NT2/D1 (cell line): ENCODE measurements at places on chromosomes 11 and 22.

DNA sequence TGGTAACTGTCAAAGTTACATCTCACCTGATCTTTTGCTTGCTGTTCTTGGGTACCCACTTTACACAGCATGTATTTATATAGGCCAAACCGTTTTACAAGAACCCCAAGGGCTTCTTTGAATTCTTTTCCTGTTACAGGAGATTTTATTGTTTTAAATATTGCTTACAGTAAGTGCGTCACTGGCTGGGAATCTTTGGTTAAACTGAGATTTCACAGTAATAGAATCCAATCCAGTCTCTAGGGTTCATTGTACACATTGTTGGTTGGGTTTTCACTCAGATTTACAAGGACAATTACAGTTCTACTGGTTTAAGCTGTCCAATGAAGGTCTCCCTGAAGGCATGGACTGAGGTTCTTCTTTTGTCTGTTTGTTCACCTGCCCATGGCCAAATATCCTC is 171.7 kb downstream of the INSC start:
- no peak for DNase-seq

DNA sequence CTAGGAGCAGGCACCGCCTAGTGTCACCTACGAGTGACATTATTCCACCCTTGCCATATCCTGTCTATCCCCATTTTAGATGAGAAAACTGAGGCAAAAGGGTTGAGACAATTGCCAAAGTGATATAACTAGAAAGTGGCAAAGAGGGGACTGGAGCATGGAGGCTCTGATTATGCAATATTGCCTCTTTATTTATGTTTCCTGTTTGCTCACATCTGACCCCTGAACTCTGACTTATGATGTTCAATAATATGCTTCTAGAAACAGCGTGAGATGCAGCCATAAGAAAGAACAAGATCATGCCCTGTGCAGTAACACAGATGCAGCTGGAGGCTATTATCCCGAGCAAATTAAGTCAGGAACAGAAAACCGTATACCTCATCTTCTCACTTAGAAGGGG is 7.7 kb downstream of the ELF5 start:
- DNase-seq = no peak

GRCh38 chr11:33737362-33737821 is 1.2 kb upstream of the CD59 start:
- DNase-seq = no peak

GRCh38 chr11:93717501-93717900 is 23.8 kb downstream of the TAF1D start:
- no peak for DNase-seq

DNA sequence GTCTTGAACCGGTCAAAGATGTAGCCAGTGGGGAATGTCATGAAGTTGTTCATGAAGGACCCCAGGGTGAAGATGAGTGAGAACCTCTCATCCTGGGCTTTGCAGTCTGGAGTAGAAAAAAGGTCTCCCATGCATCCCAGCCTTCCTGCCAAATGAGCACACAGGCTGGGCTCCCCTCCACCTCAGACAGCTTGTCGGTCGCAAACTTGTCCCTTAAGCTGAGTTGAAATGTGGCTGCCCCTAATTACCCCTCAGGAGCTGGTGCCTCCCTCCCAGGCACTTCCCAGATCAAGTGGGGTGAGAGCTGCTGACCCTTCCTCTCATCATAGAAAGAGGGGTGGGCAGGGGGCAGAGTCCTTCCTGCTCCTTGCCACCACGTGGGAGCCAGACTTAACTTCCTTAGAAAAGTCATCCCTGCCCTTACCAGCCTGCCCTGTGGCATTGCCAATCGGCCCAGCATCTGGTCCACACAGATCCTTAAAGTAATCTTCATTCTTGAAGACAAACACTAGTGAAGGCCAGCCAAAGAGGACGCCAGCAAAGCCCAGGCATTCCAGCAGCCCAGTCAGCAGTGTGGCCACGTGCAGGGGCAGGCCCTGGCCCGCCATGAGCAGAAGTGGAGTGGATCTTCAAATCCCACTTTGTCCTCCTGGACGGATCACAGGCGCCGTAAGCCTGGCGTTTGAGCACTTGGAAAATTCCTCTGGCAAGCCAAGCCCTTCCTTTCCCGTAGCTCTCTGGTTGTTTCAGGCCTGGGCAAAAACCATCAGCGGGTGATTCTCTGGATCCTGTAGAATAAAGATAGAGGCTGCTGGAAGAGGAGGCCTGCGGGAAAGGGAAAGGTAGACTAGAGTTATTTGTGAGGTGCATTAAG is 1.1 kb downstream of the SLC43A3 start:
- DNase-seq = no peak

- no peak for DNase-seq
Observed at GRCh38 chr11:107842412-107843100, 16.0 kb downstream of the SLC35F2 start.

GRCh38 chr11:75982309-75982708 is 167.3 kb downstream of the UVRAG start:
- no peak for DNase-seq
